ENCODE measurements at places on chromosomes 2 and 18.

GRCh38 chr18:33840212-33840593 lies 262.2 kb downstream of the ASXL3 start:
- no peak for DNase-seq

- no peak for DNase-seq
Observed at GRCh38 chr18:42305869-42306593, 351.0 kb downstream of the PIK3C3 start.

DNA sequence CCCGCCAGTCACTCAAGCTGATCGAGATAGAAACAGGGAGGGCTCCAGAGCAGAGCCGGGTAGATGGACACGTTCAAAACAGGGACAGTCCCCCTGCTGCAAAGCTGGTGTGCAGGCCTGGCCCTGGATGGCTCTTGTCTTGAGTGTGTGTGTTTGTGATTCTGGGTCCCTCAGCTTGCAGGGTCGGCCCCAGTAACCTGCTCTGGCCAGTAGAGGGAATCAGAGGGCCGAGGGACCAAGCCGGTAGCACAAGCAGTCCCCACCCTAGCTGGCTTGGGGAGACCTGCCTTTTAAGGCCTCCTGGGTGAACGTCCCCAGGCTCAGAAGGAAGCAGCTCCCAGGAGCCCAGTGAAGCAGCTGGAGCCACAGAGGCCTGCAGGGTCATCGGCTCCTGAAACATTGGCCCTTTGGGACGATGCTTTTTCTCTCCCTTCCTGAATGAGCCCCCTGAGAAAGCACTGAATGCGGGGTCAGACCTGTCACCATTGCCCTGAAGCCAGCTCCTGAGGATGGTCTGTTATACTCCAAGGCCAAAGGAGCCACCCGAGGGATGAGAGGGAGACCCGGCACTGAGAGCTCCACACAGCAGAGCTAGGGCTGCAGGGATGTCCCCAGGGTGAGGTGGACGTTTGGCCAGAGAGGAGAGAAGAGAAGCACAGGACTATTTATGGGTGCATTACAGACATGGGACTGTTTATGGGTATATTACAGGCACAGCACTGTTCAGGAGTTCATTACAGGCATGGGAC lies 15.4 kb upstream of the MLPH start:
- peak; percentile 76 for DNase-seq

DNA sequence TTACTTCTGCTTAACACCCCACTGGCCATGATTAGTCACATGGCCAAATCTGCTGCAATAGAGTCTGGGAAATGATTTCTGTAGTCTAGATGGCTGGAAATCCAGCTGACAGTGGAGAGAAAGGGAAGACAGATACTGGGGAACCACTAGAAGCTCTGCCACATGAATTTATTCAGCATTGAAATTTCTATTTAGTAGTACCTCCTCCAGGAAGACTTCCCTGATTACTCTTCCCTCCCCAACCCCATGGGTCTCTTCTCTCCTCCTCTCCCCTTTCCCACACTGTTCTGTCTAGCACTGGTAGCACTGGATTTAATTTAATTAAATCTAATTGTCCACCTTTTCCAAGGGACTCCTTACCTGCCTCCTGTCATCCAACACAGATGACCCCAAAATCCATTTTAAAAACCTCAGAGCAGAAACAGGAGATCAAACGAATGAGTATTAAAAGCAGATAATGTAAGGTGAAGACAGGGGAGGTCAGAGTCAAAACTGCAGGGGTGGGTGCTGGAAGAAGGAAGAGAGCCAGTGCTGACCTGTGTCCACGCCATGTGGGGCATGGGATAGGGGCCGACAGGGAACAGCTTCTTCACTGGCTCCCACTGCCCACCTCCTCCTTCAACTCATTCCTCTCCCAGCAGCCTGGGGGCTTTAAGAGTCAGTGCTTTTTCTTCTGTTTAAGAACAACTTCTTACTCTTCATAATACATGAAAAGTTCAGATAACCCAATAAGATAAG lies 169.2 kb upstream of the HS6ST1 start:
- no peak for DNase-seq

- no peak for DNase-seq
Observed at GRCh38 chr2:85669549-85669948, 1.6 kb upstream of the SFTPB start.

- DNase-seq, result peak; percentile 99
Observed at GRCh38 chr2:240565333-240566202, 2.7 kb upstream of the RNPEPL1 start.

DNA sequence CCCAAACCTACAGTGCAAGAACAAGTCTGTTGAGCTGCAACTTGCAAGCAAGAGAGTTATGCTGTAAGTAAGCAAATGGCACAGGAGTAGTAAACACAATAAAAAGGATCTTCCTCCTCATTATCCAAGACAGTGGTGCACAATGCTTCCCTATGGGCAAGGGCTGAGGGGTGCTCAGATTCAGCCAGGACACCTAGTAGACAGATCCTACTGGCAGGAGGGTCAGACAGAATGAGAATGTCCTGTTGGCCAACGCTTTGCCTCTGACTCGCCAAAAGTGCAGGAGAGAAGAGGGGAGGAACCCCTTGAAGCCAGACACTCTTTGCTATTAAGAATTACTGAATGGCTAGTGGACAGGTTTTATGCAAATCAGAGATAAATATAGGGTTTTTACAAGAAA lies 280.4 kb upstream of the SESTD1 start:
- no peak for DNase-seq

DNA sequence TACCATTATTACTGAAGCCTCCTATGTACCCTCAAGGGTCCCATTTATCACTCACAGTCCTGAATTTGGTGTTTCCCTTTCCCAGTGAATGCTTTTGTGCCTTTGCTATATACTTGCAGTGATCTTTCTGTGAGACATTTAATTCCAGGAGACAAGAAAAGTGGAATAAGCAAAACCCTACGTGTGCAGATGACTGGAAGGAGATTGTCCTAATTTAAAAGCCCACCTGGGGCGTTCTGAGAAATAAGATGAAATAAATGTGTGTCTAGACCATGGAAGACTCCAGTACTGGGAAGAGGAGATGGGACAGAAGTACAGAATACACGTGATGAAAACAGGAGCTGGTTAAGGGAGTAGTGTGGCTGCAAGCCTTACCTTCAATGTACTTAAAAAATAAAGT lies 19.3 kb downstream of the TYMS start:
- DNase-seq, result no peak

DNA sequence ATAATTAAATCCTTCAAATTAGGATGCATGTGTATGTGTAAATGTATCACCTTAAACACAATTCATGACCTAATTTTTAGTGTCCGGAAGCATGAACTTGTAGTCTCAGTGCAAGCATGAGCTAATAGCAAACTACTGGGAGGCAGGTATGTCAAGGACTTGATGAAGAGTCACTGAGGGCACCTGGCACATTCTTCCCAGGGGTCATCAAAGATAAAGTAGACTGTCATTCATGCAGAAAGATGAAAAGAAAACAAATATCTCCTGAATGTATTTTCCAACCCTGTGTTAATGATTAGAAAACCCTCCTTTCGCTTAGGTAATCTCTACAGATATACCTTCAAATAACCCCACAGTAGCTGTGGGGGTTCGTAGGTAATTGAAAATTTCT lies 234.9 kb downstream of the SOCS6 start:
- no peak for DNase-seq

- no peak for DNase-seq
Observed at GRCh38 chr2:137357634-137358033, 592.3 kb downstream of the THSD7B start.

GRCh38 chr2:239198221-239198620 lies 202.6 kb downstream of the HDAC4 start:
- no peak for DNase-seq

DNA sequence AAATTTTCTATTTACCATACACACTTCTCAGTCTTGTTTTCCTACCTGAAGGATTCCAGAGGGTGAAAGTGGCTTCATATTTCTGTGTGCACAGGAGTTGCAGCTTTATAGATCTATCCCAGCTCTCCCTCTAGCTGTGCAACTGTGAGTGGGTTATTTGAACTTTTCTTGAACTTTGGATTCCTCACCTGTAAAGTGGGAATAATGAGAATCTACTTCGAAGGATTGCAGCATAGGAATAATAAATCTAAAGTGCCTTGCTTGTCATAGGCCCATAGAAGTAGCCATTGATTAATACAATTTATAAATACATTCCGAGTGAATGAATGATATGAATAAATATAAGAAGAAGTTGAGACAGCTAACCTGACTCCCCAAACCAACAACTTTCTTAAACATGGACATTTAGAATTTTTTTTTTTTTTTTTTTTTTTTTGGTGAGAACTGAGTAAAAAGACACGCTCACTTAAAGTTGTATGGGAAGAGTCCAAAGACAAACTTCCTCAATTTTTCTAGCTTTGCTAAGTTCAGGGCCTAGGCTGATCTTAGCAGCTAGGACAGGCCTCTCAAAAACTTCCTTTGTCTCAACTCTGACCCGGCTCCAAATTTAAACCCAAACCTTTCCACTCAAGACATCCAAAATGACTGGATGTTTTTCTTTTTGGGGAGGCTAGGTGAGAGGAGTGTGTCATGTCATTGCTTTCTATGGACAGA lies 203.3 kb upstream of the FBXO11 start:
- peak; percentile 24 for DNase-seq

DNA sequence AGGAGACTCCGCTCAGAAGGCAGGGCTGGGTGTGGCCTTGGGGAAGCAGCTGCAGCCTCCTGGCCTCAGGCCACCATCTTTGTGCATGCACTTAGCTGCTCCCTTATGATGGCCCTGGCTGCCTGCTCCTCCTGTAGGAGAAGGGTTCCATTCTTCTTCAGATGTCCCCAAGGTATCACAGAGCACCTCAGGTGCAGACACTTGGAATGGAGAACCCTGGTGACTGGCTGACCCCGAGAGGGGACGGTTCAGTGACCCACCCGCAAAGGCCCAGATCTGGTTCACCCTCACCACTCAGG lies 9.6 kb downstream of the GPAT2 start:
- no peak for DNase-seq

- DNase-seq, result peak; percentile 18
Observed at GRCh38 chr2:219440388-219441256, 6.0 kb downstream of the SPEG start.

GRCh38 chr2:147499785-147500184 lies 345.0 kb upstream of the ACVR2A start:
- DNase-seq, result peak; percentile 16

GRCh38 chr2:238155051-238155760 lies 3.6 kb upstream of the ERFE start:
- no peak for DNase-seq

GRCh38 chr2:26345283-26345544 lies 729 bp upstream of the SELENOI start:
- no peak for DNase-seq

DNA sequence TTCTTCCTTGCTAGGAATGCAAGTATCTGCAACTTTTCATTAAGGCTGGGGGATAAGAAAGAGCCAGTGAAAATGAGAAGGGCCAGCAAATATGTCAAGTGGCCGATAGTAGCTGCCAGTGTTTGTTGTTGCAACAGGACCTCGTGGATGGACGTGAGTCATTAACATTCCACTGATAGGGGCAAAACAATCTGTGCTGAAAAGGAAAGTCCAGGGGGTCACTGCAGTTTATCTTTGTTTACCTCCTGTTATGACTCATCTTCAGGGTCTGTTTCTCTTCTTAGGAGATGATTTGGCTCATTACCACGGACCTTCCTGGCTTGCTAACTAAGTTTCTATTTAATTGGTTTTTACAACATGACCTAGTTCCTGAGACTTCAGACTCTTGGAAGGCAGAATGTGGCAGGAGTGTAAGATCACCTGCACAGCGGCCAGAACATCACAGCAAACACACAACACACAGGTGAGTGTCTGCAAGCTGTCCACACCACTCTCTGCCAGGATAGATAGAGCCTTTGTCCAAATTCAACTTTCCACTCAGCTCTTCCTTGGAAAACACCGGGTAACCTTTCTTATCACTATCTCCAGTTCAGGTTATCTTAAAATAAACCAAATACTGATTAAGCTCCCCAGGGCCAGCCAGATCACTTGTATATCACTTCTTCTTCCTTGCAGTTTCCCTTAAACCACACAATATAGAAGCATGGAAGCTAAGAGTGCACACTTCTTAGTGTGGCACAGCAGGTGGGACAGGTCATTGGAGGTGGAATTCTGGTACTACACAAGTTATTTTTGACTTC lies 157.5 kb upstream of the LMAN1 start:
- no peak for DNase-seq

GRCh38 chr2:170377500-170378207 lies 199.7 kb downstream of the MYO3B start:
- no peak for DNase-seq

DNA sequence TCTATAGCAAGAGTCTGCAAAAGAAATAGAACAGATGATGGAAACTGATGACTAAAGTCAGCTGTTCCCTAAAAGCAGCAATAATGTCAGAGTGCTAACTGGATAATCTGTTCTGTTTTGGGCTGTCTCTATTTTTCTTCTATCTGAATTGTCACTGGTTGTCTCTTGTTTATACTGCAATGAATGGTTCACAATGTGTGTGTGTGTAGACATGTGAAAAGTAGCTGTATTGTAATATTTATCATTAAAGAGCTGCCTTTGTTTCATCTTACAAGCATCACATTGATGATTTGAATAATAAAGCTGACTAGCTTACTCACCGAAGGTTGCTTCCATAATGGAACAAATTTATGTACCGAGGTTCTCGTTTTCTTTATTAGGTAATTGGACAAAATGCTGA lies 456.0 kb upstream of the ZEB2 start:
- no peak for DNase-seq

- DNase-seq, result no peak
Observed at GRCh38 chr2:229475778-229476177, 204.7 kb upstream of the PID1 start.

DNA sequence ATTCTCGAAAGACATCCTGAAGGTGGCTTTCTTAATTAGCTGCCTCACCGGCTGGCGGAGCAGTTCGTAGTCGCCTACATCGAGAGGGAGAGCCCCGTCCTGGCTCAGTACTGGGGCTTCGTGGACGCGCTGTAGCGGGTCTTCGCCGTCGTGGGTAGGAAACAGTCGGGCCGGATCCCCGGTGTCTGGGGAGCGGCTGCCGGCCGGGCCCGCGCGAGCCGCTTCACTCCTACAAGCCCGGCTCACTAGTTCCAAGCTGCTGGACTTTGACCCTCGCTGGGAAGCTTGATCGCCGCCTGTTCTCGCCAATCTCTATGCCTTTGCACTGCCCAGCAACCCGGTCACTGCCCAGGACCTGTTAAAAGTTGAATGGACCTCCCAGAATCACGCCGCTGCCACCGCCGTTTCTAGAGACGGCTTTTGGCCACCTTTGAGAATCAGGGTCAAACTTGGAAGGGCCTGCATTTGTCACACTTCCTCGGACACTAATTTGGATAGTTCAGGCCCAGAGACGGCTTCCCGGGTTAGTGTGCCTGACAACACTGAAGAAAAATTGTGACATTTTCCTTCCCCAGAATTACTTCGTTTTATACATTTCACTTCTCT lies 41.4 kb upstream of the AKAIN1 start:
- peak; percentile 85 for DNase-seq

DNA sequence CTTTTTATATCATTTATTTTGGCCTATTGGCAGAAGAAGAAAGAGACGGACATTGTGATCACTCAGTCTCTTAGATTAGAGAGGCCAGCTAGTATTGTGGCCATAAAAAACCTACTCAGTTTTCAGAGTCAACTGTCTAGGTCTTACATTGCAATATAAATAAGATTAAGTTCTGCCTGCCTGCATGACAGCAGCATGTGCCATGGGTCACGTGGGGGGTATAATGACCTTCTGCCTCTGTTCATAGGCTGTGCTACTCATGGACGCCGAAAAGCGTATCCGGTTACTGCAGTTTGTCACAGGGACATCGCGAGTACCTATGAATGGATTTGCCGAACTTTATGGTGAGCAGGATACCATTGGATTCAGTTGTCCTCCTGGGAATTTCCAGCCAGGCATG lies 238.5 kb downstream of the ALPK2 start:
- DNase-seq, result no peak

Measured in common myeloid progenitor, CD34-positive (primary cell).